ENCODE measurements at places on chromosomes 1 and 21. TPM values are rescaled to one million over a fixed set of nuclear protein-coding genes. Genes with fewer than 3 reads are reported as not detected.

COL8A2 gene
- not detected for total RNA-seq

CELA2A gene
- total RNA-seq: not detected

DESI2 gene
- 24.8 TPM for total RNA-seq

PDE4DIP gene
- 24.3 TPM for total RNA-seq

PROK1 gene
- not detected for total RNA-seq

UBASH3A gene
- total RNA-seq: 27.2 TPM

- no peak overlapping the region for H3K4me3 ChIP-seq
- no peak overlapping the region for H3K27ac ChIP-seq
- DNase-seq: no peak
- no peaks in the 10 kb centered on the region for H3K4me1 ChIP-seq
- peaks cover 16% of the 10 kb centered on the region for H3K27me3 ChIP-seq
Measured at GRCh38 chr1:234091876-234092275, 187.4 kb downstream of the SLC35F3 start.

GRCh38 chr1:241499910-241500309 lies 19.6 kb downstream of the FH start:
- no peak for DNase-seq
- H3K27me3 ChIP-seq: no peaks in the 10 kb centered on the region
- no peak overlapping the region for H3K27ac ChIP-seq
- no peak overlapping the region for H3K4me3 ChIP-seq

GRCh38 chr21:28991861-28992525 lies 684 bp downstream of the LTN1 start:
- H3K27ac ChIP-seq: peak overlapping the region; percentile 95
- peak overlapping the region; percentile 93 for H3K4me3 ChIP-seq
- DNase-seq: no peak
- H3K4me1 ChIP-seq: peaks cover 54% of the 10 kb centered on the region

DNA sequence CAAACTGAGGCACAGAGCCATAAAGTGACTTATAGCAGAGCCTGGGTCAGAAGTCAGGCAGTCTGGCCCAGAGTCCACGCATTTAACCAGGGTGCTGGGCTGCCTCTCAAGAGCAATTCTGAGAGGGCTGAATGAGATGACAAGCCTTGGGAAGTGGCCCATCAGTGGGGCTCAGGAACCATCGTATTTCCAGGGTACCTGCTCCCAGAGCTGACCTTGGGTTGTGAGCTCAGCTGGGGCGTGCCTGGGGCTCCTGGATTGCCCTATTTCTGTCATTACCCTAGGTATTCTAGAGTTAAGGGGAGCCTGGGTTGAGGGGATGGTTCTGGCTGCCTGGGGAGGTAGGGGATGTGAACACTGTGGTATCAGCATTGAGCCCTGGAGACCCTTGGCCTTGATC lies 49.4 kb downstream of the LGR6 start:
- H3K27ac ChIP-seq: no peak overlapping the region
- no peaks in the 10 kb centered on the region for H3K4me1 ChIP-seq
- H3K27me3 ChIP-seq: peaks cover under 1% of the 10 kb centered on the region
- no peaks in the 10 kb centered on the region for H3K36me3 ChIP-seq
- DNase-seq: no peak

- no peaks in the 10 kb centered on the region for H3K36me3 ChIP-seq
- no peak for DNase-seq
- peaks cover 30% of the 10 kb centered on the region for H3K4me1 ChIP-seq
- no peak overlapping the region for H3K27ac ChIP-seq
Measured at GRCh38 chr1:78044796-78045562, 787 bp upstream of the GIPC2 start.

- no peak for DNase-seq
- H3K27me3 ChIP-seq: no peaks in the 10 kb centered on the region
- H3K4me1 ChIP-seq: no peaks in the 10 kb centered on the region
- no peak overlapping the region for H3K27ac ChIP-seq
- H3K4me3 ChIP-seq: no peak overlapping the region
Measured at GRCh38 chr1:52460694-52461093, 56.3 kb downstream of the PRPF38A start.

GRCh38 chr21:34546542-34546941 lies 34.5 kb upstream of the KCNE1 start:
- H3K4me3 ChIP-seq: no peak overlapping the region
- peaks cover 15% of the 10 kb centered on the region for H3K4me1 ChIP-seq
- no peak overlapping the region for H3K27ac ChIP-seq
- peaks cover 3% of the 10 kb centered on the region for H3K36me3 ChIP-seq

- H3K27ac ChIP-seq: no peak overlapping the region
- H3K27me3 ChIP-seq: no peaks in the 10 kb centered on the region
- no peaks in the 10 kb centered on the region for H3K4me1 ChIP-seq
Measured at GRCh38 chr1:201602413-201603265, 63.7 kb downstream of the NAV1 start.

DNA sequence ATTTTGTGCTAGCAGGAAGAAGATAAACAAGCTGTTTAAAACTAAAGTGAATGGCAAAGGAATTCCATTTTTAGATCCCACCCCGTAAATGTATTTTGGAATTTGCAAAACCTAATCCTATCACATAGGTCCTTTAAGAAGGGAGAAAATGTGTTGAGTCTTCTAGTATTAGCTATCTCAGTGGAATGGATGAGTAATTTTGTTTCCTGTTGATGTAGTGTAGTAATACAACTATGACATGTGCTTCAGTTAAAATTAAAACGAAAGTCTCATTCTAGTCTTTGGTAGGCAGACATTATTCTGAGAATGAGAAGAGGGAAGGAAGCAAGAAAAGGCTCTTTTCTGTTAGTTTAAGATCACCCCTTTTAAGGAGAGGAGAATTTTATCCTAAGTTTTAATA lies 265.9 kb upstream of the C1orf105 start:
- H3K4me1 ChIP-seq: peaks cover 14% of the 10 kb centered on the region
- H3K27ac ChIP-seq: peak overlapping the region; percentile 86
- no peaks in the 10 kb centered on the region for H3K27me3 ChIP-seq
- H3K4me3 ChIP-seq: no peak overlapping the region
- no peak for DNase-seq
